EL (cell line): ENCODE measurements at places on chromosomes 6 and 20.

DNA sequence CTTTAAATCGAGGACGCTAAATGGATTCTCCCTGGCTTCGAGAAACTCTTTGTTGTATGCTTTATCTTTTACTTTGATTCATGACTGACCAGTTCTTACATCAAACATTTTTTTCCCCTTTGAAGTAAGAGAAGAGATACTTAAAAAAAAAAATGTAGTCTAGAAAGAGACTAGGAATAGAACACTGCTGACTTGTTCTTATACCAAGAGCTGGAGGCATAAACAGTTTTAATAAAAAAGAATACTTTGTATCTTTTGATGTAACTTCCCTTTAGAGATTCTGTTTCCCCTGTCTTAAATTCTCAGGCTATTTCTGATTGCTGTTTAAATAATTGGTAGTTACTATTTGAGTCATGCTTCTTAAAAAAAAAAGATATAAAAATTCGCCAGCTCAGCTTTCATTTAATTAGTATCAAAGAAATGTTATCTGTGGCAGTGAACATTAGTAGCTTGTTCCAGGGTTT, 4.8 kb downstream of the ASXL1 start:
- DNase-seq, result no peak

GRCh38 chr20:34940081-34940481, 15.5 kb downstream of the GSS start:
- no peak for DNase-seq

DNA sequence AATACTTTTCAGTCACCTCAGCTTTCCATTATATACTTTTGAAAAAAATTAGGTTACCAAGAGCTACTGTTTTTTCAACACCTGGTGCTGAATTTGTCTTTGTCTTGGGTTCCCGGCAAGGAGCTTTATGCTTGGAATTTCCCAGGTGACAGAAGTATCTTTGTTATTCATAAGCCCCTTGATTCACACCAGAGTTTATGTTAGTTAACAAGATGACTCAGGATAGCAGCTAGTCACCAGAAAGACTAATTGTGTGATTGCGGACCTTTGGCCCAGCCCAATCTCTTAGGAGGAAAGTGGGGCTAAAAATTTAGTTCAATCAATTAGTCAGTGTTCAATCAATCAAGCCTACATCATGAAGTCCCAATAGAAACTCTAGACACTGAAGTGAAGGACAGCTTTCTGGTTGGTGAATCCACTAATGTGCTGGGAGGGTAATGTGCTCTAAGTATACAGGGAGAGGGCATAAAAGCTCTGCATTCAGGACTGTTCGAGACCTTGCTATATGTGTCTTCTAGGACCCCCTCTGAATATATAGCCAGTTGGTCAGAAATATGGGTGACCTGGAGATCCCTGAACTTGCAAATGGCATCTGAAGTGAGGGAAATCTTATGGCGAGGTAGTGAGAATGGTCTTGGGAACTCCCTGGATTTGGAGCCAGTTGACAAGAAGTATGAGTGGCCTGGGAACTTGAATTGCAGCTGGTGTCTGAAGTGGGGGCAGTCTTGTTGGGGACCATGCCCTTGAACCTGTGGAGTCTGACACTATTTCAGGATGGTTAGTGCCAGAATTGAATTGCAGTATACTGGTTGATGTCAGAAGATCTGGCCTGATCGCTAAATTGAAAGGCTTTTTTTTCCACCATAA, 16.2 kb downstream of the TMEM30A start:
- peak; percentile 23 for DNase-seq

GRCh38 chr6:93962566-93962965, 543.2 kb upstream of the EPHA7 start:
- no peak for DNase-seq

- no peak for DNase-seq
Measured at GRCh38 chr20:48595495-48596333, 232.1 kb downstream of the PREX1 start.

DNA sequence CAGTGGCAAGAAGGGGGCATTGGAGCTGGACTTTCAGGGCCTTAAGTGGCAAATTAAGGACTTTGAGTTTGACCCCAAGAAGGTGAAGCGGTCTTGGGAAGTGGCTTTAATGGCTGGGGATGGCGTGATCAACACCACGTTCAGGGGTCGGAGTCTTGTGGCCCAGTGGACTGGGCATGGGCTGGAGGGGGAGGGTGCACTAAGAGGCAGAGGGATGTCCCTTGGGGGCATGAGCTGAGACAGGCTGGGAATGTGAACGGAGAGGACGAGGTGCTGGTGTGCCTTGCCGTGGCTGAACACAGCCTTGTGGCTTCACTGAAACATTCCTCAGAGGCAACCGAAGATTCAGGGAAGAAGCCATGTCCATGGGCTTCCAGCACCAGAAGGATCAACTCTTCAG, 227.0 kb downstream of the SYNDIG1 start:
- DNase-seq, result no peak

- no peak for DNase-seq
Measured at GRCh38 chr6:39891353-39891752, 42.9 kb downstream of the MOCS1 start.
